ENCODE measurements at places on chromosomes 4 and X.

- DNase-seq = no peak
These were observed 54.6 kb upstream of the HHIP start for GRCh38 chr4:144591401-144591800.

DNA sequence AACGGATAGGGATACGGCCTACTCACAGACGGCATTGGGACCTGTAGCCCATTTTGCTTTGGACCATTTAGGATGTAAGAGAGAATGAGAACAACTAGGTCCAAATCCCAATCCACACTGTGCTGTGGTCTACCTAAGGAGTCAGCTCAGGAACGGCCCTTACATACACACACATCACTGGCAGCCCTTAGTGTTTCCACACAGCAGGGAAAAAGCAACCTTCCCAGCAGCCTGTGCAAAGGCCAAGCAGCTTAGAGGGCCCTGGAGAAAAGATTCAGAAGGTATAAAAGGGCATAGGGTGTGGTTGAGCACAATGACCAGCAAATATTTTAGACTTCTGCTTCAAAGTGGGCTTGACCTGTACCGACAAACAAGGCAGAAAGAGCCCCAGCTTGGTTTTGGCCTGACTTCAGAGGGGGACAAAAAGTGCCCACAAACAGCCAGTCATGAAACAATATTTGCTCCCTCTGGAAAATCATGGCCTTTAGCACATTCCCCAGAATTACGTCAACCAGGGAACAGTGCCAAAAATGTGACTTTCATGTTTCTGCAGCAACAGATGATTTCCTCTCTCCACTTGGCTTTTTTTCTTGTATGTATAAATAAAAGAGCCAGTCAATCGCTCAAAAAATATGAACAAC lies 359.5 kb upstream of the FGF16 start:
- DNase-seq = no peak

DNA sequence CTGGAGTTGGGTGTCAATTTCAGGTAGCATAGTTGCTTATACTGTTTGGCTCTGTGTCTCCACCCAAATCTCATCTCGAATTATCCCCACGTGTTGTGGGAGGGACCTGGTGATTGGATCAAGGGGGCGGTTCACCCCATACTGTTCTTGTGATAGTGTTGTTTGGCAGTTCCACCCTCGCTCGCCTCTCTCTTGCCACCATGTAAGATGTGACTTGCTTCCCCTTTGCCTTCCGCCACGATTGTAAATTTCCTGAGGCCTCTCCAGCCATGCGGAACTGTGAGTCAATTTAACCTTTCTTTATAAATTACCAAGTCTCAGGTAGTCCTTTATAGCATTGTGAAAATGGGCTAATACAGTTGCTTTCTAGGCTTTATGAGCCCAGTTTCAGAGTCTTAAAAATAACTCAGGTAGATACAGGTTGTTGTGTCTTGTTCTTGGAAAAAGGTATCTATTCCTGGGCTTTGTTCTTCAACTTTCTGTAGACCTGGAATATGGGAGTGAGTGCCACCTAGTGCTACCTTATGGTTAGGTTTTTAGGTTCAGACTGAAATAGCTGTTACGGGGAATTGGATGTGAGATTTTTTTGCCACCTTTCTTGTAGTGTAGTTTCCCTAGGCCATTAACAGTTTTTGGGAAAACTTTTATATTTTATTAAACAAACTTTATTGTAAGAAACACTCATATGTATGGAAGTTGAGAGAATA lies 15.6 kb downstream of the PGK1 start:
- DNase-seq = no peak

DNA sequence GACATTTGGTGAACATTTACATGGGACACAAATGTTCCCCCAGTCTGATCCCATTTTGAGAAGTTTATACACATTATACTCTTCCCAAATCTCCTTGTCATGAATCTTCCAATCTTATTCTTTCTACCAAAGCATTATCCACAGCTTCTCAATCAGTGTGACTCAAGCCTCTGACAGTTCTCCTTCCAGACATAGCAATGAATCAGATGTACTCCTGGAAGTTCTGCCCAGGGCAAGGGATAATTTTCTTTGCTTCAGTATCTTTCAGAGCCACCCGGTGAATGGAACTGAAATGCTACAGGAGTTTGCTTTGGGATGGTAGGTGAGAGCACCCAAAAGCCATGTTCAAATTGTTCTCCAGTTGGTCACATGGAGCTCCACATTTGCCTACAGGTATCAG lies 145.5 kb downstream of the ANXA5 start:
- DNase-seq = no peak

DNA sequence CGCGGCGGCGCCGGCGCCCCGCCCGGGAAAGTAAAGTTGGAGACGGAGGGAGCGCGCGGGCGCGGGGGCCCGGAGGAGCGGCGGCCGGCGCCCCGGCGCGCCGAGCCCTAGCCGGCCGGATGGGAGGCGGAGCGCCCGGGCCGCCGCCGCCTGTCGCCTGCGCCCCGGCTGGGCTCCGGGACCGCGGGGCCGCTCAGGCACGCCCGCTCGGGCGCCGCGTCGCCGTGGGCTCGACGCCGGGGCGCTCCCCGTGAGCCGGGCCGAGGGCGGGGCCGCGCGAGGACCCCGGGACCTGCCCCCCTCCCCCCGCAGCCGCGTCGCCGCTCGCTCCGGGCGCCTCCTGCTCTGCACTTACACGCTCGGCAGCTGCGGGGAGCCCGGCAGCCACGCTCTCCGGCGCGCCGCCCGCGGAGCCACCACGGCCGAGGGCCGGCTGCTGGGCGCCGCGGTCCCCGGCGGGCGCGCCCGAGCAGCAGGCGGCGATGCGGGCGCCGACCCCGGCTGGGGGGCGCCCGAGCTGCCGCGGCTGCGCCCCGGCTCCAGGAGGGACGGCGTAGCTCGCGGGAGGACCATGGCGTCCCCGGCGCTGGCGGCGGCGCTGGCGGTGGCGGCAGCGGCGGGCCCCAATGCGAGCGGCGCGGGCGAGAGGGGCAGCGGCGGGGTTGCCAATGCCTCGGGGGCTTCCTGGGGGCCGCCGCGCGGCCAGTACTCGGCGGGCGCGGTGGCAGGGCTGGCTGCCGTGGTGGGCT lies at the start of gene ADRA2C:
TSS of gene ADRA2C (plus strand) at position 350 of the 749 bp plus-strand sequence. CDS start at position 572, 222 bp downstream.
- no peak for DNase-seq
